Caco-2 (cell line): ENCODE measurements at places on chromosomes 2 and 18. TPM values are rescaled to one million over a fixed set of nuclear protein-coding genes. Genes with fewer than 3 reads are reported as not detected.

DAW1 gene
- total RNA-seq, result 5.4 and 6.6 TPM in 2 replicates

MYL12A gene
- 272 and 276 TPM in 2 replicates for total RNA-seq

SERPINB13 gene
- not detected in 2 replicates for total RNA-seq

OSR1 gene
- 3.0 and 3.2 TPM in 2 replicates for total RNA-seq

MCEE gene
- total RNA-seq, result 13.7 and 15.6 TPM in 2 replicates
